ENCODE measurements at places on chromosomes 3 and 15. TPM values are rescaled to one million over a fixed set of nuclear protein-coding genes. Genes with fewer than 3 reads are reported as not detected.

GRCh38 chr15:98858610-98859023 is 149.0 kb downstream of the PGPEP1L start:
- DNase-seq: no peak

GRCh38 chr3:134314588-134315285 is 59.5 kb downstream of the AMOTL2 start:
- no peak for DNase-seq

- DNase-seq: no peak
Observed at GRCh38 chr3:149010504-149010951, 19.2 kb downstream of the GYG1 start.

- DNase-seq: no peak
Observed at GRCh38 chr15:63258658-63259057, 18.7 kb upstream of the APH1B start.

Gene SLC28A1
- total RNA-seq: 0.25 TPM

Gene SIDT1
- not detected for total RNA-seq

- DNase-seq: no peak
Observed at GRCh38 chr3:130900959-130901358, 7.1 kb downstream of the ATP2C1 start.

Gene ZDHHC23
- 1.6 TPM for total RNA-seq

GRCh38 chr3:64164349-64164748 is 60.9 kb downstream of the PRICKLE2 start:
- no peak for DNase-seq

DNA sequence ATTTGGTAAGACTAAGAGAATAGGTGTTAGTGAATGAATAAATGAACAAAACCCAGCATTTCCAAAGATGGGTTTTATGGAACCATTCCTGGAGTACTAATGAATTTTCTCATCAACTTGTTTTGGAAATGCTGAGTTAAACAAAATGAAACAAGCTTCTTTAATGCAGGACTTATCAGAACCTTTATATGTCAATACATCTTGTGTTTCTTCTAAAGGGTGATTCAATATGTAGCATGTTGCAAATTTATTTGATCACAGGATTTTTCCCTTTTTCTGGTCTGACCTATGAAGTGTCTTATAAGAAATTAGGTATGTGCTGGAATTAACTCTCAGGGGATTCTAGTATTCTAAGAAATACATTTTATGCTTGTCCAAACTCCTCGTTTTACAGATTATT is 53.2 kb downstream of the EDEM1 start:
- no peak for DNase-seq

DNA sequence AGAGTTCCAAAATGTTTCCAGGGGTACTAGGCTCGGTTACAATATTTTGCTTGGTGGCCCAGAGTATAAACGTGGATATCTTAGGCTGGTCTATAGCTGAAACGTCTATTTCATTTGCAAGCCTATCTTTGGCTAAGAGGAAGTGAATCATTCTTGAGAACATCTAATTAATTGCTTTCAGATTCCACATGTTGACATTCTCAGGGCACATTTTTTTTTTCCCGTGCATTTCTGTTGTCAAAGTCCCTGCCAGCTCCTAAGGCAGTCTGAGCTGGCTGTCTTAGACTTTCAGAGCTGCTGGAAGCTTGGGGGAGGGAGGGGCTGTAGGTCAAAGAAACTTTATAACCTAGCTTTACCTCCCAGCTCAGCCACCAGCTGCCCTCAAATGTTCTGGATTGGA is 23.2 kb upstream of the LAMP3 start:
- no peak for DNase-seq

Gene TIPARP
- total RNA-seq: 9.5 TPM

GRCh38 chr3:46731795-46732194 is 14.1 kb upstream of the PRSS50 start:
- DNase-seq: no peak

DNA sequence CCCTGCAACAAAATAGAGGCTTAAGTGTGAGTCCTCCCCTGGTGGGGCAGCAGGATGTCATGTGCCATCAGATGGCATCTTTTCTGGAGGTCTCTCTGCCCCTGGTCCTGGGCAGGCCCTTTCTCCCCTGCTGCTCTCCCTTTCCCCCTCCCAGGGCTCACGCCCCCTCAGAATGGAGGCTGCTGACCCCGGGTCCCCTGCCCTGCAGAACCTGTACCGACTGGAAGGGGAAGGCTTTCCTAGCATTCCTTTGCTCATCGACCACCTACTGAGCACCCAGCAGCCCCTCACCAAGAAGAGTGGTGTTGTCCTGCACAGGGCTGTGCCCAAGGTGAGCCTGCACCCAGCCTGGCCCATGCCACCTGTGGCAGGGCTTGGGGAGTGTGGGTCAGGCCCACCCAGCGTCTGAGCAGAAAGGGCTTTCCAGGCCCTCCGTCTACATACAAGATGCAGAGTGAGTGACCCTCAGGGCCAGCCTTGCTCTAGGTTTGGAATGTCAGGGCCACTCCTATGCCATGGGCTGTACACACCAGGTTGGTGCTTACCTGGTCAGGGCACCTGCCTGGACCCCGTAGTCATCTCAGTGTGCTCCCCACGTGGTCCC is 7.1 kb downstream of the FES start:
- DNase-seq: no peak

DNA sequence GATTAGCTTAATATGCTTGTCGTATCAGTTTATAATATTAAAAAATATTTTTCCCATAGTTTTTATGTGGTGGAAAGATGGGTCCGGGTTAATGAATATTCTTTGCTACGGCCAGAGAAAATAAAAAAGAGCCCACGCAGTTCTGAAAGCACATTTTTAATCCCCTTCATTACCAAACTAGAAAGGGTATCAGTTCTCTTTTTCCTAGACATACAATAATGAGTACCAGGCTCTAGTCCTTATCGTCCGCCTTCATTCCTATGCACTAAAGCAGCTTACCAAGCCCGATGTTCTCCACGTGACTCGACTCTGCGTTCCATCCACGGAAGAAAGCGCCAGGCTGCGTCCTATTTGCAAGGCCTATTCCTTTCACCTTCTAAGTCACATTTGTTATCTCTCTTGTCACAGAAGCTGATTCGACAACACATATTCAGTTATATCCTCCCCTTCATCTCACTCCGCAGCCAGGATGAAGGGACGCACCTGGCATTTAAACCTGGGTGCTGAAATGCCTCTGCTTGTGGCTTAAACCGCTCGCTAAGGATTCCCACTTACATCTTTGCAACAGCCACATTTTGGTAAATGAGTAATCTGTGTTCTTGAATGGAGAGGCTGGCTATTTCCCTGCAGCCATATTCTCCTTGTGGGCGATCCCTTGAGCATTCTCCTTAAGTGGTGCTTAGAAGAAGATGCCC is 257.0 kb downstream of the CD47 start:
- DNase-seq: no peak

GRCh38 chr15:67080900-67081431 is 15.6 kb downstream of the SMAD3 start:
- DNase-seq: no peak
